Naive thymus-derived CD4-positive, alpha-beta T cell (primary cell): ENCODE measurements at places on chromosomes 11 and 22. TPM values are rescaled to one million over a fixed set of nuclear protein-coding genes. Genes with fewer than 3 reads are reported as not detected.

- H3K27me3 ChIP-seq, result no peaks in the 10 kb centered on the region
- H3K4me1 ChIP-seq, result peaks cover 4% of the 10 kb centered on the region
- H3K36me3 ChIP-seq, result no peaks in the 10 kb centered on the region
- peak; percentile 22 for DNase-seq
- peak overlapping the region; percentile 91 for H3K27ac ChIP-seq
These were observed 1.1 kb upstream of the PPFIBP2 start for GRCh38 chr11:7512525-7513233.

DNA sequence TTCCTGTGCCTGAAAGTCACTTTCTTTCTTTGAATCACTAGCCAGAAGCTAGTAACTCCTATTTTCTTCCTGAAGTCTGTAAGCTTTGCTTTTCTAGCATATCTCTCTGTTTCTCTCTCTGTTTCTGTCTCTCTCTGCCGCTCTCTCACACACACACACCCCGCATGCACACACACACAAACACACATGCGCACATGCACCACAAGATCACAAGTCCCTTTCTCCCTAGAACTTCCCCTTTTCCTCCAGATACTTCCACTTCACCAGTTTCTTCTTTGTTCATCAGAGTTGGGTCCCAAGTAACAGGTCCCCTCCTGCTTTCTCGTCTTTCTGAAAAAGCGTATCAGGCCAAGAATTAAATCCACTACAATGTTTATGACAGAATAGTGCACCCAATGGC is 148.5 kb upstream of the HSD17B12 start:
- no peak overlapping the region for H3K4me3 ChIP-seq
- DNase-seq, result no peak
- no peak overlapping the region for H3K27ac ChIP-seq
- no peaks in the 10 kb centered on the region for H3K4me1 ChIP-seq

The APOA4 gene
- not detected for total RNA-seq

- H3K4me3 ChIP-seq, result no peak overlapping the region
- H3K27ac ChIP-seq, result no peak overlapping the region
These were observed 67.6 kb upstream of the AMPD3 start for GRCh38 chr11:10387206-10388083.

GRCh38 chr11:83060965-83061364 is 10.7 kb downstream of the RAB30 start:
- no peak overlapping the region for H3K4me3 ChIP-seq
- H3K27ac ChIP-seq, result no peak overlapping the region
- H3K36me3 ChIP-seq, result no peaks in the 10 kb centered on the region
- no peak for DNase-seq
- H3K4me1 ChIP-seq, result no peaks in the 10 kb centered on the region
- H3K27me3 ChIP-seq, result no peaks in the 10 kb centered on the region
